ENCODE measurements at places on chromosomes 13 and 19.

DNA sequence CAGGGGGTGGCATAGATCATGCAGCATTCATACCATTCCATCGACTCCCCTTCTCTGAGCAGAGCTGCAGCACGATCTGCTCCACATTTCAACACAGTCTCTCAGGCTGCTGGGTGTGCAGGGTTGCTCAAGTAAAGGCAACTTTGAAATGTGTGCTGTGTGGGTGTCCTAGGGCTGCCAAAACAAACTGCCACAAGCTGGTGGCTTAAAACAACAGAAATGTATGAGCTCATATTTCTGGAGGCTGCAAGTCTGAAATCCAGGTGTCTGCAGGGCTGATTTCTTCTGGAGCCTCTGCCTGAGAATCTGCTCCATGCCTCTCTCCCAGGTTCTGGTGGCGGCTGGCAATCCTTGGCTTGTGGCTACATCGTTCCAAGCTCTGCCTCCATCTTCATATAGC, 63.7 kb upstream of the WDFY2 start:
- H3K27ac ChIP-seq: no peak overlapping the region
- H3K4me3 ChIP-seq: no peak overlapping the region
- H3K27me3 ChIP-seq: no peaks in the 10 kb centered on the region
- DNase-seq: no peak
- H3K4me1 ChIP-seq: peaks cover 12% of the 10 kb centered on the region

DNA sequence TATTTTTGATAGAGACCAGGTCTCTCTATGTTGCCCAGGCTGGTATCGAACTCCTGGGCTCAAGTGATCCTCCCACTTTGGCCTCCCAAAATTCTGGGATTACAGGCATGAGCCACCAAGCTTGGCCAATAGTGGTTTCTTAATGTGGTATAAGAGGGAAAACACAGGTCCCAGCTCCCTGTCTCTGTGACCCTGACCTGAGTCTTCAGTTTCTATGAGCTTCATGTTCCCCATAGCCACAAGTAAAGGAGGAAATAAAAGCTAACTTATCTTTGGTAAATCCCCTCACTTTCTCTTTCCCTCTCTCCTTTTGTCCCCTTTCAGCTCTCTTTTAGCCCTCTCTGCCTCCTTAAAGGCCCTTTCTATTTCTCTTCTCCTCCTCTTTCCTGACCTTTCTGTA, 50.3 kb downstream of the ABCC4 start:
- no peak for DNase-seq
- H3K36me3 ChIP-seq: peaks cover 13% of the 10 kb centered on the region
- H3K4me1 ChIP-seq: peaks cover 8% of the 10 kb centered on the region
- no peak overlapping the region for H3K4me3 ChIP-seq

GRCh38 chr13:71803066-71803465, 63.9 kb downstream of the DACH1 start:
- H3K27ac ChIP-seq: no peak overlapping the region
- H3K27me3 ChIP-seq: no peaks in the 10 kb centered on the region
- no peak for DNase-seq
- H3K36me3 ChIP-seq: no peaks in the 10 kb centered on the region

- H3K27ac ChIP-seq: peak overlapping the region; percentile 95
- peak; percentile 83 for DNase-seq
- no peaks in the 10 kb centered on the region for H3K27me3 ChIP-seq
- H3K4me1 ChIP-seq: peaks cover 44% of the 10 kb centered on the region
- peak overlapping the region; percentile 75 for H3K4me3 ChIP-seq
Observed at GRCh38 chr13:51453959-51454703, 1.3 kb upstream of the INTS6 start.

GRCh38 chr19:56133858-56134653, 7.0 kb upstream of the ZNF444 start:
- peaks cover 28% of the 10 kb centered on the region for H3K4me1 ChIP-seq
- DNase-seq: no peak
- H3K27ac ChIP-seq: no peak overlapping the region
- no peaks in the 10 kb centered on the region for H3K36me3 ChIP-seq
- H3K27me3 ChIP-seq: no peaks in the 10 kb centered on the region
- no peak overlapping the region for H3K4me3 ChIP-seq

GRCh38 chr19:48989701-48990291, 3.3 kb downstream of the GYS1 start:
- peaks cover 43% of the 10 kb centered on the region for H3K4me1 ChIP-seq
- DNase-seq: no peak
- H3K36me3 ChIP-seq: peaks cover 23% of the 10 kb centered on the region
- H3K4me3 ChIP-seq: no peak overlapping the region
- no peaks in the 10 kb centered on the region for H3K27me3 ChIP-seq

DNA sequence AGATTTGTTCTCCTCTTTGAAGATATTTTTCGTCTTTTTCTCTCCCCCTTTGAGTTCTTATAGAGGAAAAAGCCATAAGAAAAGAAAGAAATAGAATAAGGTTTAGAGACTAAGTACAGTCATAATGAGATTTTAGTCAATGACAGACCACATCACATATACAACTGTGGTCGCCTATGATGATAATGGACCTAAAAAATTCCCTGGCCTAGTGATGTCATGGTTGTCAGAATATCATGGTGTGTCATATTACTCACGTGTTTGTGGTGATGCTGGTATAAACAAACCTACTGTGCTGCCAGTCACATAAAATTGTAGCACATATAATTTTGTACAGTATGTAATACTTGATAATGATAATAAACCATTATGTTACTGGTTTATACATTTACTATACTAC, 1096.1 kb downstream of the OLFM4 start:
- no peaks in the 10 kb centered on the region for H3K4me1 ChIP-seq
- no peak overlapping the region for H3K4me3 ChIP-seq
- no peak overlapping the region for H3K27ac ChIP-seq
- H3K27me3 ChIP-seq: no peaks in the 10 kb centered on the region
- no peak for DNase-seq

DNA sequence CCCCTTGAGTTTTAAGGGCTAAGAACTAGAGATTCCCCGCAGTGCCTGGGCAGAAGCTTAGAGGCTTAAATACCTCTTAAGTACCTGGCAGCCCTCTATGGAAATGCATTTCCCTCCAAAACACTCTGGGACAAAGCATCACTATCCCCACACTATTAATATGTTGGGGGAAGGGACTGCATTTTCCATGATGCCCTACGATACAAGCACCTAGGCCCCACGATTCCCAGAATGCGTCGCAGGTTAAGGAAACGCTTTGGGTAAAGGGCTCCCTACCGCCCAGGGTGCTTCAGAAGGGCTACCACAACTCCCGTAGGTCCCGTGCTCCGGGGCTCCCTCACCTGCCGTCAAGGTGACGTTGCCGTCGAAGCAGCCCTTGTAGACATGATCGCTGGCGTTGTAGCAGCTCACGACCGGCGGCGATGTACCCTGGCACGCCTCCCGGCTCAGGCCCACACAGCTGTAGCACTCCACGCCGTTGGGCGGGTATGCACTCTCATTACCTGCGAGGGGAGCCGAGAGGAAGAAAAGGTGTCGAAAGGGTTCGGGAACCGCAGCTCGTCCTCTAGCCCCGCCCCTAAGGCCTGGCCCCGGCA, 2.5 kb downstream of the LYPD3 start:
- no peak overlapping the region for H3K27ac ChIP-seq
- peaks cover 27% of the 10 kb centered on the region for H3K4me1 ChIP-seq
- peak overlapping the region; percentile 84 for H3K4me3 ChIP-seq
- no peak for DNase-seq
- no peaks in the 10 kb centered on the region for H3K27me3 ChIP-seq

- DNase-seq: no peak
- H3K36me3 ChIP-seq: no peaks in the 10 kb centered on the region
- no peaks in the 10 kb centered on the region for H3K4me1 ChIP-seq
- no peaks in the 10 kb centered on the region for H3K27me3 ChIP-seq
- H3K4me3 ChIP-seq: no peak overlapping the region
- no peak overlapping the region for H3K27ac ChIP-seq
Observed at GRCh38 chr19:13670846-13671245, 93.5 kb upstream of the MRI1 start.

DNA sequence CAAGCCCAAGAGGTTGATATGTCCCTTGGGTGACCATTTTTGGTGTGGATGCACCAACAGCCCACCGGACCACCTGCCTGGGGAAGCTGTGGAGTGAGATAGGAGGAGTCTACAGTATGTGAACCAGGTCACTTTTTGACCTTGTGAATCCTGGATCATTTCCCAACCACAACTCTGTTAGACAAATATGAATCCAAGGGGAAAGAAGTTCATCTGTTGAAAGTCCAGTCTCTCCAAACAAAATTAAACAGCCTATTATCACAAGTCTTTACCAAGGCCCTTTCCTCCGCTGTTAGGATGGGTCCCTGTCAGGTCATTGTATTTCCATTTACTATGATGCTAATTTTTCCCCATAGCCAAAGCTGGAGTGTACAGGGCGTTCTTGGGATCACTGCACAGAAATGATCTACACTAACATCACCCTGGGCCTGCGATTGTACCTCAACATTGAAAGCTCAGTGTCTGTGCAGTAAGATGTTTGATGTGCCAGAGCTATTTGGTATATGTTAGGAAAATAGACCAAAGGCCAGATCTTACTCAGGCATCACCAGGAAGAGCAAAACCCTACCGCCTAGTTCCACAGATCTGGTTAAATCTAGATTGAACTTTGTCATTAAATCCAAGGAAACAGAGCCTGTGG, 117.1 kb downstream of the STARD13 start:
- H3K27me3 ChIP-seq: no peaks in the 10 kb centered on the region
- no peaks in the 10 kb centered on the region for H3K4me1 ChIP-seq
- DNase-seq: no peak
- H3K4me3 ChIP-seq: no peak overlapping the region

DNA sequence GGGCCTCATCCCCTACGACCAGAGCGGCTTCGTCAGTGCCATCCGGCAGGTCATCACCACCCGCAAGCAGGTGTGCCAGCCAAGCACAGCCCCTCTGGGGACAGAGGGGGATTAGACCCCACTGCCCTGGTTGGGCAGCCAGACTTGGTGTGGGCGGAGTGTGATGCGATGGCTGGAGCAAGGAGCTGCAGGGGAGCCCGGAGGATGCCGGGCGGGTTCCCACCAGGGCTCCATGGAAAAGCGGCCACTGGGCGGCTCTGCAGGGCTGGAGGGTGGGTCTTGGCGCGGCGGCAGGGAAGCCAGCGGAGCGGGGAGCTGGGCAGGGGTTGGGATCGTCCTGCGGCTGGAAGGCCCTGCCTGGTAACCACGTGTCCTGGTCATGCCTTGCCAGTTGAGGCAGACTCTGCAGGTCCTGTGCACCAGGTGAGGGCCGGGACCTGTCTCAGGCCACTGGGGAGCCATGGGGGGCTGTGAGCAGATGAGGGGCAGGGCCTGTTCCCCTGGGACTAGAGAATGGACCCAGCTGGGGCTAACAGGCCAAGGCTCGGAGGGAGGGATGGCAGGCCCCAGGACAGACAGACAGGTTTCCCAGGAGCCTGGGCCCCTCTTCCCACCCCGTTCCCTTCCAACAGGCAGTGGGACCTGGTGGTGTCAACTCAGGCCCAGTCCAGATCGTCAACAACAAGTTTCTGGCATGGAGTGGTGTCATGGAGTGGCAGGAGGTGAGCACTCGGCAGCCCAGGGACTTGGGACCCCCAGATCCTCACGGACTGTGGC, 6.3 kb downstream of the PTOV1 start:
- no peak for DNase-seq
- peaks cover 82% of the 10 kb centered on the region for H3K36me3 ChIP-seq
- no peak overlapping the region for H3K4me3 ChIP-seq
- peak overlapping the region; percentile 47 for H3K27ac ChIP-seq
- no peaks in the 10 kb centered on the region for H3K27me3 ChIP-seq
- peaks cover 71% of the 10 kb centered on the region for H3K4me1 ChIP-seq

GRCh38 chr13:23941211-23941610, 43.9 kb upstream of the C1QTNF9B start:
- no peak for DNase-seq
- no peak overlapping the region for H3K4me3 ChIP-seq
- no peaks in the 10 kb centered on the region for H3K4me1 ChIP-seq
- no peaks in the 10 kb centered on the region for H3K27me3 ChIP-seq
- no peak overlapping the region for H3K27ac ChIP-seq
- no peaks in the 10 kb centered on the region for H3K36me3 ChIP-seq

DNA sequence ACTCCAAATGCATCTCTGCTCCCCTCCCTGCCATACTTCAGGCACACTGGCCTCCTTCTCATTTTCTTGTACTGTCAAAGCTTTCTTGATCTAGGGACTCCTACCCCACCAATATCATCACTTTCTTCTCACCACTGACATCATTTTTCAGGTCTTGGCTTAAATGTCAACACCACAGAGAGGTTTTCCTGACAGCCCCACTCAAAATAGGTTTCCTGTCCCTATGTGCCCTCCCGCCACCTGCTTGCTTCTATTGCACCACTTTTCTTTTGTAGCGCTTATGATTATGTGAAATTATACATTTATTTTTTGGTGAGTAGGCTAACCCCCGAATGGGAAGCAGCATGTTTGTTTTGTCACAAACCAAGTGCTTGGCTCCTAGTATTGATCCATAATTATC, 164.6 kb downstream of the NDFIP2 start:
- no peak overlapping the region for H3K4me3 ChIP-seq
- H3K36me3 ChIP-seq: no peaks in the 10 kb centered on the region
- no peak for DNase-seq
- no peaks in the 10 kb centered on the region for H3K4me1 ChIP-seq
- H3K27me3 ChIP-seq: no peaks in the 10 kb centered on the region

GRCh38 chr19:55836340-55836739, at the start of gene NLRP4:
NLRP4 (plus strand) TSS chr19:55836540; CDS start chr19:55852081, 15,541 bp downstream.
- no peak for DNase-seq
- H3K36me3 ChIP-seq: no peaks in the 10 kb centered on the region
- no peaks in the 10 kb centered on the region for H3K27me3 ChIP-seq
- no peak within 1 kb of the TSS for H3K27ac ChIP-seq
- H3K4me1 ChIP-seq: no peaks in the 10 kb centered on the region

DNA sequence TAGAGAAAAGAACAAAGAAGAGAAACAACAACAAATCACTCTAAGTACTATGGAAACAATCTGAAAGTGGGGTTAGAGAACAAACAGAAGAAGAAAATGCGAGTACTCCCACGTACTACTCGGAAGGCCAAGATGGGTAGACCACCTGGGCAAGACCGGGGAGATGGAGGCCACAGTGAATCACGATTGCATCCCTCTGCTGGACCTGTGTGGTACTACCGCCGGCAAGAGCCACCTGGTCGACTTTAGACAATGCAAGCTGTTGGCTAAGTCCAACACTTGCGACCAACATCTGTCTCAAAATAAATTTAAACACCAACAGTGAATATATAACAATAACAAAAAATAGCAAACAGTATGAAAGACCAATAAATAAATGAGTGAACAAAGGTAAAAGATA, 45.5 kb upstream of the ZNF91 start:
- H3K4me3 ChIP-seq: no peak overlapping the region
- H3K27me3 ChIP-seq: no peaks in the 10 kb centered on the region
- no peaks in the 10 kb centered on the region for H3K36me3 ChIP-seq
- no peak overlapping the region for H3K27ac ChIP-seq
- DNase-seq: no peak

DNA sequence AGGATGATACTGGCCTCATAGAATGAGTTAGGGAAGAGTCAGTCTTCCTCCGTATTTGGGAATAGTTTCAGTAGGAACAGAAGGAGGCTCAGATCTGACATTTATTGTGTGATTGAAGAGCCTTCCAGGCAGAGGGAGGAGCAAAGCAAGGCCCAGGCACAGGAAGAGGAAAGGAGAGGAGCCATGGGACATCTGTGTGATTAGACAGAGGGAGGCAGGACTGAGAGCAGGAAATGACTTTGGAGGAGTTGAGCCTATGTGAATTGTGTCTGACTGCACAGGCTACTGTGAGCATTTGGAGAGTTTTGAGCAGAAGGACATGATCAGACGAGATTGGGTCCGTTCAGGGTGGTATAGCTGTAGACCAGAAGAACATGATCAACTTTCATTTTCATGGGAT, 8.5 kb downstream of the SIGLEC7 start:
- H3K36me3 ChIP-seq: peaks cover 36% of the 10 kb centered on the region
- peaks cover 32% of the 10 kb centered on the region for H3K4me1 ChIP-seq
- H3K4me3 ChIP-seq: no peak overlapping the region
- H3K27ac ChIP-seq: no peak overlapping the region
- DNase-seq: no peak
